ENCODE measurements at places on chromosomes 6 and 20. TPM values are rescaled to one million over a fixed set of nuclear protein-coding genes. Genes with fewer than 3 reads are reported as not detected.

The TBX18 gene
- 29.8 TPM for polyA plus RNA-seq

The RAET1E gene
- 0.15 TPM for polyA plus RNA-seq

The ASXL1 gene
- 44.7 TPM for polyA plus RNA-seq

The OR2H1 gene
- not detected for polyA plus RNA-seq

The CST3 gene
- 328 TPM for polyA plus RNA-seq

The SYTL3 gene
- 2.0 TPM for polyA plus RNA-seq

The NOX3 gene
- not detected for polyA plus RNA-seq

The GUCA1A gene
- polyA plus RNA-seq = 0.88 TPM

The POM121L2 gene
- not detected for polyA plus RNA-seq

The C6orf15 gene
- not detected for polyA plus RNA-seq

The GHRH gene
- not detected for polyA plus RNA-seq

The GGTLC1 gene
- not detected for polyA plus RNA-seq

The GSTA1 gene
- polyA plus RNA-seq = not detected

The UBE2C gene
- polyA plus RNA-seq = 82.8 TPM

The CGAS gene
- polyA plus RNA-seq = not detected

The NDUFAF5 gene
- polyA plus RNA-seq = 8.0 TPM

The ADGB gene
- polyA plus RNA-seq = not detected

The RGS17 gene
- polyA plus RNA-seq = 1.3 TPM

The SIM1 gene
- polyA plus RNA-seq = not detected

The MAP7 gene
- 0.76 TPM for polyA plus RNA-seq

The TSHZ2 gene
- 0.13 TPM for polyA plus RNA-seq

The ADAM33 gene
- 5.0 TPM for polyA plus RNA-seq

The FAM83B gene
- polyA plus RNA-seq = not detected

The SLC22A7 gene
- not detected for polyA plus RNA-seq

The DNAAF9 gene
- polyA plus RNA-seq = 5.5 TPM

The CRISP2 gene
- polyA plus RNA-seq = not detected

The BTN3A1 gene
- 14.2 TPM for polyA plus RNA-seq

The SS18L1 gene
- 13.1 TPM for polyA plus RNA-seq

The LPIN3 gene
- polyA plus RNA-seq = 0.21 TPM

The EPB41L1 gene
- polyA plus RNA-seq = 20.7 TPM

The MACROD2 gene
- polyA plus RNA-seq = 0.33 TPM

The WFDC5 gene
- 0.11 TPM for polyA plus RNA-seq

The BMP2 gene
- 0.25 TPM for polyA plus RNA-seq

The NKX2-2 gene
- polyA plus RNA-seq = not detected

The MEI4 gene
- not detected for polyA plus RNA-seq

The SPATS1 gene
- not detected for polyA plus RNA-seq

The KCNQ5 gene
- polyA plus RNA-seq = 3.2 TPM

The MYCT1 gene
- polyA plus RNA-seq = 15.4 TPM

The PACSIN1 gene
- polyA plus RNA-seq = 0.02 TPM

The PDYN gene
- not detected for polyA plus RNA-seq

The TBC1D7 gene
- 27.5 TPM for polyA plus RNA-seq

The CRIP3 gene
- not detected for polyA plus RNA-seq

The SIRPB2 gene
- polyA plus RNA-seq = not detected

The DZANK1 gene
- 4.6 TPM for polyA plus RNA-seq

The SNRNP48 gene
- polyA plus RNA-seq = 4.3 TPM

The SLC17A1 gene
- not detected for polyA plus RNA-seq

The PDE7B gene
- polyA plus RNA-seq = 2.2 TPM

The CGA gene
- 0.18 TPM for polyA plus RNA-seq

The BNIP5 gene
- polyA plus RNA-seq = not detected

The ZKSCAN8 gene
- polyA plus RNA-seq = 5.8 TPM
